ENCODE measurements at places on chromosomes 2 and 18.

- DNase-seq, result no peak
Observed at GRCh38 chr18:38648179-38648578, 1082.6 kb upstream of the CELF4 start.

GRCh38 chr2:30096451-30096850 is 50.4 kb upstream of the YPEL5 start:
- no peak for DNase-seq

DNA sequence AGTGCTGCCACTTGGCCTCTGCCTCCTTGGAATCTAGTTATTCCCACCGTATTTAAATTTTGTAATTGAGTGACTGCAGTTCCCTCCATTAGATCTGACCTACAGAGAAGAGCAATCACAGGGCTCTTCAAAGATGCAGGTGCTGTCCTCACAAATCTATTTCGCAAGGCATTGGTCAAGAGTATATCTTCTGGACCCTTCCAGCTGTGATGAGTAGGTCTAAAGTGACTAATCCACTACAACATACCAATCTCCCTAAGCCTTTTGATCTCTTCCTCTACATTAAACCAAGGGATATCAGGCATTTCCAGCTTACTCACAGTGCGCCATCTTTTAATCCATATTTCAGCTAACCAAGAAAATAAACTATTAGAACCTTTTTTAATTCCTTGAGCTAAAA is 65.1 kb upstream of the COL3A1 start:
- DNase-seq, result no peak

- DNase-seq, result no peak
Observed at GRCh38 chr2:226215902-226216503, 583.6 kb downstream of the IRS1 start.

DNA sequence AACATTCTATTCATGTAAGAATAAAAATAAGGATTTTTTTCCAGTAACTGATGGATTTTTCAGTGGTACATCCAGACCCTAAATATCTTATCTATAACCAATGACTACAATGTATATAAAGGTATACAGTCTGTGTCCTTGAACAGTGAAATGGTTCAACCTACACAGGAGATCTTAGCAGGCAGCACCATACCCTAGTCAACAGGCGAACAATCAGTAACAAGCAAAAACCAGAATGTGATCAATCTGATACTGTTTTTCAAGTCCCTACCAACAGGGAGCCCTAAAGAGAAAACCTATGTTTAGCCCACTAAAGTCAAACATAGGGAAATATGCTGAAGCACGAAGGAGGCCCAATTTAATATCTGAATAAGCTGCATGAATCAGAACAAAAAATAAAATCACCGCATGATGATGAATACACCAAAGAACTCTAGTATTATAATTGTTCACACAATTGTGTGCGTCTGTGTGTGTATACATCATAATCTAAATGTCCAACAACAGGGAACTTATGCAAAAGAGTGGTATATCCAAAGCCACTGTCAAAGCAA is 26.0 kb downstream of the PTPN2 start:
- DNase-seq, result no peak

- no peak for DNase-seq
Observed at GRCh38 chr2:46023165-46023854, 273.9 kb upstream of the EPAS1 start.

Measured in stimulated activated CD4-positive, alpha-beta T cell treated with anti-CD3 and anti-CD28 coated beads, TNF-alpha, amount 100 ng/mL, for 1 hour (primary cell).